Inflammatory macrophage (primary cell): ENCODE measurements at places on chromosomes 11 and 22.

GRCh38 chr11:26974069-26974783, 19.7 kb upstream of the FIBIN start:
- DNase-seq, result no peak

- no peak for DNase-seq
These were observed 1.3 kb downstream of the TIGD3 start for GRCh38 chr11:65355776-65356393.

DNA sequence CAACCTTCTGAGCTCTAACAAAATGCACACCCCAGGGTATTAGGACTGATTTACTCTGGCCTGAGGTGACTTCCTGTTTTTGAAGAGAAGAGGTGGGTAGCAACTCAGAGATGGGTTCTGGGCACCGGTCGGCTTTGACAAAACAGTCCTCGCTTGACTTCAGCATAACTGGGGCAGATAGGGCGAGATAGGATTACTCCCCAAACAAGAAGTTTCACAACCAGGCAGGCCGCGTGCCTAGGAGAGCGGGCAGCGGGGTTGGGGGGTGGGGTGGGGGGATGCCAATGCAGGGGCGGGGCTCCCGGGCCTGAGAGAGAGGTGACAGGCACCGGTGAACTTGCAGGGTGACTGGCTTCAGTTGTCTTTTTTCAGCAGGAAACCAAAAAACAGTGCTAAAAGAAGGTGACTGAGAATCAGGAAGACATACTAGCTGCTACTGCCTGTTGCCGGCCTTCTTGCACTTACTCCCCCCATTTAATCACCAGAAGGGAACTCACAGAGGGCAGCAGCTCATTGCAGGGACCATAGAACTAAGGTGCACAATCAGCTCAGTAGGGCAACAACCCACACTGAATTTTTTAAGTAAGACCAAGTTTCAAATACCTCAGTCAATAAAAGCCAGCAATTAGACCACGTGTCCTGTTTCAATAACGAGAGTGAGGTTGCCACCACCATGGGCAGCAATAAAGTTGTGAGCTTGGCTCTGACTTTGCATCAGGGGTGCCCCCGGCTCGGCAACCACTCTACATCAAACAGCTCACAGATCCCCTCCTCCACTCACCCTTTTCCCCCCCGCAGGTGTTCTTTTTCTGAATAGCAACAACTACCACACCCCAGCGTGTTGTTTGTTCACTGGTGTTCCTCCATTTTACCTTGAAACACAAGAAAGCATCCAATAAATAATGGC, 37.2 kb upstream of the ETS1 start:
- no peak for DNase-seq

- no peak for DNase-seq
These were observed 94.8 kb upstream of the FAT3 start for GRCh38 chr11:92129811-92130210.

DNA sequence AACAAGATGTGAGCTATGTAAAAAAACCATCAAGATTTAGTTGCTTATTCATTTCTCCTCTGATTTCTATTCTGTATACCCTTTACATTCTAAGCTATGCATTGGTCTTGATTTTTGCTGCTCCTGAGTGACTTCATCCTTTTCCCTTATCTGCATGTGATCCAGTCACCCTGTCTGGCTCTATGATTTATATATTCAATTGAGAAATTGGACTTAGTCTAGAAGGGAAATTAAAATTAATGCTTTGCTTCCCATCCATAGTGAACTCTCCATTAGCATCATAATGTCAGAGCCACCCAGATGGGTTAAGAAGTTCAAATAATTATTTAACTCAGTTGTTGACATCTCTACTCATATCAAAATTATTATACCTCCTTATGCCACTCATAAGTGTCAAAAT, 5.0 kb downstream of the JRKL start:
- no peak for DNase-seq

DNA sequence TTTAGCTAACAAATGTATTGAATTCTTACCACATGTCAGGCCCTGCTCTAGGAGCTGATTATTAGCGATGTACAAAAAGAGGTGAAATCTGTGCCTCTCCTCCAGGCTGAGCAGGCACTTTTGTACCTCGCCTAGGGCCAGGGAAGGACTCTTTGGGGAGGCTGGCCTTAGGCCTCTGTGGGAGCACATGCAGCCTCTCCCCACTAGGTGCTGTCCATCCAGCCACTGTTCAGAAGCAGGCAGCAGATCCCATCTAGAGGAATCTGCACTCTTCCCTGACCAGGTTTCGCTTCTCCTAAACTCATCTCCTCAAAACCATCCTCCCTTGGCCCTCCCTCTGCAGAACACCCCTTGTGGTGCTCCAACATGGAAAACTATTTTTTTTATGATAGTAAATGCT, 51.9 kb upstream of the WT1 start:
- no peak for DNase-seq

DNA sequence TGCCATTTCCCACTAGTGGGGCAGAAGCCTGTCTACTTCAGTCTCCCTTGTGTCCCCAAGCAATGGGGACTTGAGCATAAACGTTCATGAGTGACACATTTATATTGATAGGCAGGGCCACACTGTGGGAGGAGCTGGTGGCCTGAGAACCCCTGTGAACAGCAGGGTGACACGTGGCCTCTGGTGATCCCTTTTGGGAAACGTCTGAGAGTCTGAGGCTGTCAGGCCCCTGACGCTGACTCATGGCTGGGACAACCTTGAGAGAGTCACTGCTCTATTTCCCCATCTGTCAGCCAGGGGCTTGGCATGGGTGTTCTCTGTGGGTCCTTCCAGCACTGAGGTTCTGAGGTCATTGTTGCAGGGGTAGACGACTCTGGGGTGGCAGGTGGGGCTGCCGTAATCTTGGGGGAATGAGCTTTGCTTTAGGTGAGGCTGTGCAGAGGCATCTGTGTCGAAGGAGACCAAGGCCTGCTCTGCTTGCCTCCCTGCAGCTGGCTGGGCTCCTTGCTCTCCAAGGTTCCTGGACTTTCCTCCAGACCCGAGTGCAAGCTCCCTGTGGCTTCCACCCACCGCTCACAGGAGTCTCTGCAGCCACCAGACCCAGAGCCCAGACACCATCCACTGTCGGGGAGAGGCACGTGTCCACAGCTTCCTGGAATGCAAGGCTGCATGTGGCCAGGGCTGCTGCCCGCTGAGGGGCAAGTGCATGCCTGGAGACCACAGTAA, 54.7 kb downstream of the SMIM38 start:
- peak; percentile 80 for DNase-seq

DNA sequence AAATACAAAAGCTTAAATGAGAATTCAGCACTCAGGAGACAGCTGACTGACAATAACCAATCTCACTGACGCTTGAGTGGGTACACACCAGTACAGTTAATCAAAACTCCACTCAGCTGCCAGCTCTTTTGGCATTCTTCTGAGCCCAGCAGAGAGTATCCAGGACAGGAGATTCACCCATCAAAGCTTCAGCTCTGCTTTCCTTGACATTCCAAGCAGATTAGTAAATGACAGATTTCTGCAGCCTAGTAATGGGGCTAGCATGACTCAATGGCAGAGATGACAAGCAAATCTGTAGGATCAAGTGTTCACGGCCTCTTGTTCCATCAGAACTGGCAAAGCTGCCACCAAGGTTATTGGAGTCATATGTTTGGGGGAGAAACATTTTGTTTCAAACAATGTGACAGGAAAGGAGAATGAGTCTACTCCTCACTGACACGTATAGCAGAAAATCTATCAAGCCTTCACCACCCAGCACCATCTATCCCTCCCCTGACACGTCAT, 420.0 kb downstream of the DYNC2H1 start:
- no peak for DNase-seq

DNA sequence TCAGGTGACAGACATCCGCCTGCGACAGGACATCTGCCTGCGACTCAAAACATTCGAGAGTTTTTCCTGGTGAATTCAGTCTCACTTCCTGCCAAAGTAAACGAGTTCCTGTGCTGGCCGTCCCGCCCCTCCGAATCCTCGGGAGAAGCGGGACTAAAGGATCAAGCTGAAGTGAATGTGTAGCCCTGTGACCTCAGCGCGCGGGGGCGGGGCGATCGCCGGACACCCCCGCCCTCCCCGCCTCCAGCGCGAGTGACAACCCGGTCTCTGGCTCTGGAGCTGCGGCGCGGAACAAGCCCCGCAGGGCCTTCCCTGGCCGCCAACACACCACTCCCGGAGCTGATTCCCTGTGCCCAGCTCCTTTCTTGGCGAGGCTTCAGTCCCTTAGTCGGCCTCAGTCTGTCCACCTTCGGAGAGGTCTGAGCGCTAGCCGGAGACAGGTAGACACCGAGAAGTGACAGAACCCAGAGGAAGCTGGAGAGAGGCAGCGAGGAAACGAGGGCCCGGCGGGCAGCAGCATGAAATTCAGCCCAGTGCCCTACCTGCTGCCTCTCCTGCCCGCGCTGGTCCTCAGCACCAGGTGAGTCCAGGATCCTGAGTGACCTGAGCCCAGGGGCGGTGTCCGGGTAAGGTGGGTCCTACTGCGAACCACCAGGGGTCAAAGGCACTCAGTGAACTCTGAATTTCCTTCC, 766.4 kb upstream of the LUZP2 start:
- no peak for DNase-seq

DNA sequence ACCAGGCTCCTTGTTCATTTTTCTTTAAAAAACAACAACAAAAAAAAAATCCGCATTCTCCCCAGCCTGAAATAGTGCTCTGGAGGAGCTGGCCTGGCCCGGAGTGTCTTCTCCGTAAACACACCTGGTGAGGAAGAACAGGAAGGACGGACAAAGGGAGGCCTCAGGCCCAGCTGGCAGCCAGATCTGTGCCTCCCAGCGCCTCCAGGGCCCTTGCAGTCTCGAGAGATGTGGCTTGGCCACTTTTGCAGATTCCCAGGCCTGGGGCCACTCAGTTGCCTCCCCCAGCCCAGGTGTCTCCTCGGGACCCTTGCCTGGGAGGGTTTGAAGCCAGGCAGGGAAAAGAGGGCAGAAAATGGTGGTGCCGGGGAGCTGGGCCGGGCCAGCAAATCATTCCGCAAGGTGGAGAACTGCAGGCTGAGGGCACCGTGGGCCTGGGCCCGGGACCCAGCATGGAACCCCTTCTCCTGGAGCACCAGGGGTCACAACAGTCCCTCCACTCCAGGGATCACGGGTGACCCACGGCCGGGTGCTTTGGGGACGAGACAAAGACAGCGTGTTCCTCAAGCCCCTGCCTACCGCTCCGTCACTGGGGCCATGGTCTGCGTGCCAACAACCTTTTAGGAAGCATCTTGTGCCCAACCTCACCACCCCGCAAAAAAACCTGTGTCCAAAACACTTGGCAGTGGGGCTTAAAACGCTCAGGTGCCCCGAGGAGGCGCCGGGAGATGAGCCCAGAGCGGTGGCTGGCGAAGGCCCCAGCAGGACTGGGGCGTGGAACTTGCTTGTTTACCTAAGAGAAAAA, 67.1 kb upstream of the WNT7B start:
- DNase-seq, result no peak

DNA sequence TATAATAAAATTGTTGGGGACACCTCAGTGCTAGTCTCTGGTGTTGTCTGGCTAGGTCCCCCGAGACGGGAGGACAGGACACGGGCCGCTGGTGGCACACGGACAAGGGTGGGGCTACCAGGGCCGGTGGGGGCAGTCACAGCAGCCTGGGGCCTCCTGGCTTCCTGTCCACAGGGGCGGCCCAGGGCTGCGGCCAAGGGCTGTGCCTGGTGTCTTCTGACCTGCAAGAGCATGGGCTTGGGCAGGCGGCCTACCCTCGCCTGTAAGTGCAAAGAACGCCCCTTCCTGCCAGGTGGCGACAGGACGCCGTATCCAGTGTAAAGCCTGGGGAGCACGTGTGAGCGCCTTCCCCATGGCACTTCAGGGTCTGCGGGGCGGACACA, 3.6 kb downstream of the LRFN4 start:
- DNase-seq, result no peak

GRCh38 chr22:29912605-29913398, 29.8 kb downstream of the MTMR3 start:
- no peak for DNase-seq
